Astrocyte of the cerebellum (primary cell): ENCODE measurements at places on chromosomes 13 and 19.

GRCh38 chr19:36003284-36003683 lies 5.3 kb downstream of the SYNE4 start:
- no peak for DNase-seq

- no peak for DNase-seq
Measured at GRCh38 chr19:49579947-49580263, 451 bp downstream of the NOSIP start.

DNA sequence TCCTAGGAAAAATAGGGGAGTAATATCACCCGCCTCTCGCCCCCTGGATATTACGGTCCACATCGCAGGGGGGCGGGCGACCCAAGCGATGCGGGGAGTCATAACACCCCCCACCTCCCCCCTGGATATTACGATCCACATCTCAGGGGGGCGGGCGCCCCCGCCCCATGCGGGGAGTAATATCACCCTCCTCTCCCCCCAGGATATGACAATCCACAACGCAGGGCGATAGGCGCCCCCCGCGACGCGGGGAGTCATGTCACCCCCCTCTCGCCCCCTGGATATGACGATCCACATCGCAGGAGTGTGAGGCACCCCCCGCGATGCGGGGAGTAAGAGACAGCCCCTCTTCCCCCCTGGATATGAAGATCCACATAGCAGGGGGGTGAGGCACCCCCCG lies 684.4 kb upstream of the PCDH9 start:
- no peak for DNase-seq

DNA sequence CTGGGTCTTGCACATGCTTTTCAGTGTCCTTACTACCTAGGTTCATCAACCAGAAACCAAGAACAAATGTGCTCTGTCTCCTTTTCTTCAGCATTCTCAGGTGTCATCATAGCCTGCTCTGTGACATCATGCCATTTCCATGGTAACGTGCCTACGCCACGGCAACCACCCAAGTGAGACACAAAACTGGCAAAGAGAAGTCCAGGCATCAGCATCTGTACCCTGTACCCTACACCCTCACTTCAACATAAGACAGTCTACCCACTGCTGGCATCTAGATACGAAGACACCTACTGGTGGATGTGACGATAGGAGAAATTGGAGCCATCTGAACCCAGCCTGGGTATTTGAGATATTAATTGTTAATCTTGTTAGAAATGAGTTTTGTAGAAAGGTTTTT lies 13.3 kb downstream of the ZC3H4 start:
- no peak for DNase-seq

DNA sequence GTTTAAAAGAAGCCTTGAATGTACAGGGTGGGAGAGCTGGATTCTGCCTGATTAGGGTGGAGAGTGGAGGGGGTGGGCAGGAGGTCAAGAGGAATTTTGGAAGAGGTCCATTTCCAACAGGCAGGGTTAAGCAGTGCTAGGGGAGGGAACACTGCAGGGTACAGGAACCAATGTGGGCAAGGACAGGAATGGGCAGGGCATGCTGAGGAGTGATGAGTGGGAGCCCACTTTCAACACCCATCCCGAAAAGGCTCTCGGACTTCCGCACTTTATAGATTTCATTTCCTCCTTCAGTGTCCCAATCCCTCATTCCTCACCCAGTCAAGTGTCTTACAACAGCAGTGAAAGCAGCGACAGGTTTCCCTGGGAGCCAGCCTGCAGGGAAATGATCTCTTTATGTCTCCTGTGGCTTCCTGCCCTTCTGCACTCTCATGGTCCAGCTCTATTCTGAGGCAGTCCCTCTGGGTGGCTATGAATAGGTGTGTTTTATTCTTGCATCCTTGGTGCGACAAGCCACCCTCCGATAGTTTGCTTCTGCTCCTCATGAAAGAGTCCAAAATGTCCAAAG lies 50.5 kb upstream of the ZNF507 start:
- no peak for DNase-seq

DNA sequence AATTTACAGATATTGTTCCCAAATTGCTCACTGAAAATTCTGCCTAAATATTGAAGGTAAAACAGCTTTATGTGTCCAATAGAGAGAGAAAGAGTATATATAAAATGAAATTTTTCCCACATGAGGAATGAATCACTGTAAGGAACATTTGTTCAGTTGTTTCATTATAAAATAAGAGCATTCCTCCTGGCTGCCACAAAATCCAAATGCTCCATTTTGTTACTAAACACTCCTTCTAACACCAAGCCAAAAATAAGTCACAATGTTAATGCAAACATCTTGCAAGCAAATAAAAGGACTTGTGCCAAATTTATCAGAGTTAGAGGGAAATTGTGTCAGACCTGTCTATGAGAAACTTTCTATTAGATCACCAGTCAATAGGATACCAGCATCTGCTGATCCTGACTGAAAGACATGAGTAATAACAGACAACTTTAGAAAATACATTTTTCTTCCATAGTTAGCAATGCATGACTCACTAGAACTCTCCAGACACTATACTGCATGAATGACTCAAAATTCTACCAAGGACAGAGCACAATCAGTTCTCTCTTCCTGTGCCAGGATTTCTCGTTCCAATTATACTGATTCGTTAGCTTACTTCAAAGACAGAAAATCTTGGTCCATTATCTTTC lies 83.5 kb upstream of the FNDC3A start:
- DNase-seq = peak; percentile 60

GRCh38 chr19:1116726-1117581 lies 13.2 kb downstream of the GPX4 start:
- no peak for DNase-seq

- no peak for DNase-seq
Measured at GRCh38 chr13:63337921-63338320, 1922.3 kb upstream of the PCDH20 start.

DNA sequence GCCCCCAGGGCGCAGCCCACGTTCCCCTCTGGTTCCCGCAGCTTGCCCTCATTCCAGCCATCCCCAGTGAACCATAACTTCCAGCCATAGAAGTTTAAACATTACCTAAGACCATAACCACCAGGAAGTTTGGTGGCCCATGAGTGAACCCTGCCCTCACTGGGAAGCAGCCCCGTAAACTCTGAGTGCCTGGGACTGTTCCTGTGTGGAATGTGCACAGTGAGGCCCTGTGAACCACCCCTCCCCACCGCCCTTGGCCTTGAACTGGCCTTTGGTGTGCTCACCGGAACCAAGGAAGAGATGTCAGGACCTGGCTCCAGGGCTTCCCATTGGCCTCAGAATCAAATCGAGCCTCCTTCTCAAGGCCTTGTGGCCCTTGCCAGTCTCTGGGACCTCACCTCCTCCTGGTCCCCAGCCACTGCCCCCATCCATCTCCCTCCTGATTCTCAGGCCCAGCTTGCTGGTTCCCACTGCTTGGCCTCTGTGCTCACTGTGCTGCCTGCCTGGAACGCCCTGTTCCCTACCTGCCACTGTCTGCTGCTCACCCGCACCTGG lies 46.5 kb downstream of the DNM2 start:
- no peak for DNase-seq

DNA sequence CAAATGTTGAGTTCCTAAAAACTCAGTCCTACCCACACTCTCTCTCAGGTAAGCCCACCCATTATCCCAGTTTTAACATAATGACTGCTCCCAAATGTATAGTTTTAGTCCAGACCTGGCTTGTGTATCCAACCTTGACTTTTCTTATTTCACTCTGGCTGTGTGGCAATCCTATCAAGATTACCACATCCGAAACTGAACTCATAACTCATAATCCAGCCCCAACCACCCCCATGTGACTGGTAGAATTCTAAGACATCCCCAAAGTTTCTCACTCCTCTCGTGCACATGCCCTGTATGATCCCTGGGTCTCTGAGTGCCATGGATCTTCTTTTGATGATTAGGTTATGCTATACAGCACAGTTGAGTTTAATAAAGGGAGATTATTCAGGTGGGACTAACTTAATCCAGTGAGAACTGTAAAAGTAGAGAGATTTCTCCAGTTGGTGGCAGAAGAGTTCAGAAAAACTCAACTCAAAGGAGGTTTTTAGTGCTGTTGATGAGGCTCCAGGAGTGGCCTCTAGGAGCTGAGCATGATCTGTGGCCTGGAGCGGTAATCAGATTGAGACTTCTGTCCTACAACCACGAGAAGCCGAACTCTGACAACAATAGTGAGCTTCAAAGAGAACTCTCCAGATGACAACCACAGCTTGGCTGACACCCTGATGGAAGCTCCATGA lies 413.4 kb downstream of the ZNF536 start:
- DNase-seq = no peak

- no peak for DNase-seq
Measured at GRCh38 chr19:5397804-5398692, 57.2 kb upstream of the ZNRF4 start.

DNA sequence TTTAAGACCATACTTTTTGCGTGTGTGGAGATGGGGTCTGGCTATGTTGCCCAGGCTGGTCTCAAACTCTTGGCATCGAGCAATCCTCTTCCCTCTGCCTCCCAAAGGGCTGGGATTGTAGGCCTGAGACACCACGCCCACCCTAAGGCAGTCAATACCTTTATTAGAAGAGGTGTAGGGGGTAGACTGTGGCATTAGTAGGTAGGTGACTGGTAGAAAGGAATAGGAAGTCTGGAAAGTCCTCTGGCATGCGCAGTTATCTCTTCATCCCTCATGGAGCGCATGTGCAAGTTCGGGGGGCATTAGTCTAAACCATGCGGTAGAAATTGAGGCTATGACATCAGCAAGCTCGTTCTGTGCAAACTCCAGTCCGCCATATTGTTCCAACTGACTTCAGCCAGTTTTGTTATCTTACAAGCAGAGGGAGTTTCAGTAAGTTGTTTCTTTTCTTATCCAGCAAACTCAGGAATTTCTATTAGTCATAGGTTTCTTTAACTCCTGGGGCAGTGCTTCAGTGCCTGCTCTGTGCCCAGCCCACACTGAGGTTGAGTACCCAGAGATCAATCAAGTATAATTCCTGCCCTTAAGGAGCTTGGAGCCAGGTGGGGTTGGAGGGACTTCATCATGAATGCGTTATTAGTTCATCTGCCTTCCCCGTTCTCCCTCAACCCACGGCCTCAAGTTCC lies 7.3 kb upstream of the RANBP3 start:
- no peak for DNase-seq

DNA sequence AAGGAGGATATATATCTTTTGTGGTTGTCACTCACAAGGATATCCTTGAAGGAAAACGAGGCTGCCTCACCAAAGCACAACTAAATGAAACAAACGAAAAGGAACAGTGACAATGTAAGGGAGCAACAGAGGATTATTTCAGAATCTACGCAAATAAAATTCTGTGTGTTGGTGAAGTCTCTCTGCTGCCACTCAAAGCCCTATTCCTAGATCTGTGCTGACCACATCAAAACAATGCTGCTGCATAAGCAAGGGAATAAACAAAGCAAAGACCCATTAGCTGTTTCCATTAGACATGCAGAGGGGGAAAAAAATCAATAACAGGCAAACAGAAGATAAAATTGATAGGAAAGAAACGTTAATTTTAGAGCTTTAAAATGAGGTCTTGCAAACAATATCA lies 204.4 kb downstream of the MZT1 start:
- DNase-seq = no peak

GRCh38 chr19:12801466-12802266 lies at the start of the genes PRDX2 and THSD8:
Gene PRDX2 (minus strand): TSS chr19:12801800. CDS start chr19:12801261, 539 bp downstream.
Gene THSD8 (plus strand): TSS chr19:12802069. CDS start chr19:12802072, 3 bp downstream.
- DNase-seq = no peak

DNA sequence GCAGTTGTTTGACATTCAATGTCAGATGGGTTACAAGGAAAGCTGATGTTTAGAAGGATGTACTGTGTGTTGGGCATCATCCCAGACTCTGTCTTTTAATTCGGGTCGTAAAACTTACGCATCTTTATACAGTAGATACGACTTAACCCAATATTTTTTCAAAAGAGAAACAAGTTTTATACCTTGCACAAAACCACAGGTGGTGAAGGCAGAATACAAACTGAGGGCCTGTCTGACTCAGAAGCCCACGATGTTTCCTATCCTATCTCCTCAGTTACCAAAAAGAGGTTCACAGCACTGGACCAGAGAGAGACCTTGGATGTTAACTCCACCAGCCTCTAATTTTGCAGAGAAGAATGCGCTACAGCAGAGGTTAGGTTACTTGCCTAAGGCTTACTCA lies 477.0 kb downstream of the FOXO1 start:
- no peak for DNase-seq

DNA sequence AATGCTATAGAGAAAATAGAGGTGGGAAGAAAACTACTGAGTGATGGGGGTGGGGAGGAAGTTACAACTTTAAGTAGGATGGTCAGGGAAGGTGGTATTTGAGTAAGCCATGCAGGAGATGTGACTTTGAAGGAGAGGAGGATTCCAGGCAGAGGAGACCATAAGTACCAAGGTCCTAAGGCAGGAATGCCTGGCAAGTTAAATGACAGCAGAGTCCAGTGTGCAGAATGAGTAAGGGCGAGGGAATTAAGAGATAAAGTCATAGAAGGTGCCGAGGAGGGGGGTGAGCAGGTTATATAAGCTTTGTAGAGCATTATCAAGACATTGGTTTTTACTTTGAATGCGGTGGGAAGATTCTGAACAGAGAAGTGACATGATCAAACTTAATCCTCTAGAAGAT lies 43.2 kb upstream of the WDFY2 start:
- DNase-seq = no peak

- DNase-seq = no peak
Measured at GRCh38 chr19:40270362-40271089, 14.6 kb downstream of the AKT2 start.

DNA sequence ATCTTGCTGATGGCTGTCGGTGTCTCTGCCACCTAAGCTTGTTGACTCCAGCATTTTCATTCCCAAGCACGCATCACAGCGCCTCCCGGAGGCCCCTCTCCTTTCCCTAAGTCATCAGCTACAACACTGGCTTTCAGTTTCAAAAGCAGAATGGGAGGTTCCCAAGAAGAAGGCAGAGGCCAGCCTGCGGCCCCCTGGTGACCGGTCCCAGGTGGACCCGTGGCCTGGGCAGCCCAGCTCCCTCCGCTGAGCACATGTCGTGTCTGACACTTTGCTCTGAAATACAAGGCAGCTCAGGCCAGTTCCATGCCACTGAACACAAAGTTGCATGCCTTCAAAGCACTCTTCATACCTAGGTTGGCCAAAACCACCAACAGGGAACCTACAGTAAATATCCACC lies 8.5 kb downstream of the MLLT1 start:
- no peak for DNase-seq

GRCh38 chr13:92510416-92510815 lies 716.2 kb upstream of the GPC6 start:
- peak; percentile 29 for DNase-seq
